ENCODE measurements at places on chromosomes 7 and 10.

- DNase-seq: no peak
Measured at GRCh38 chr10:59805014-59805413, 51.8 kb upstream of the MRLN start.

GRCh38 chr7:23100697-23101096, 4.9 kb upstream of the KLHL7 start:
- DNase-seq: no peak

GRCh38 chr10:121311812-121312443, 286.3 kb downstream of the FGFR2 start:
- no peak for DNase-seq

DNA sequence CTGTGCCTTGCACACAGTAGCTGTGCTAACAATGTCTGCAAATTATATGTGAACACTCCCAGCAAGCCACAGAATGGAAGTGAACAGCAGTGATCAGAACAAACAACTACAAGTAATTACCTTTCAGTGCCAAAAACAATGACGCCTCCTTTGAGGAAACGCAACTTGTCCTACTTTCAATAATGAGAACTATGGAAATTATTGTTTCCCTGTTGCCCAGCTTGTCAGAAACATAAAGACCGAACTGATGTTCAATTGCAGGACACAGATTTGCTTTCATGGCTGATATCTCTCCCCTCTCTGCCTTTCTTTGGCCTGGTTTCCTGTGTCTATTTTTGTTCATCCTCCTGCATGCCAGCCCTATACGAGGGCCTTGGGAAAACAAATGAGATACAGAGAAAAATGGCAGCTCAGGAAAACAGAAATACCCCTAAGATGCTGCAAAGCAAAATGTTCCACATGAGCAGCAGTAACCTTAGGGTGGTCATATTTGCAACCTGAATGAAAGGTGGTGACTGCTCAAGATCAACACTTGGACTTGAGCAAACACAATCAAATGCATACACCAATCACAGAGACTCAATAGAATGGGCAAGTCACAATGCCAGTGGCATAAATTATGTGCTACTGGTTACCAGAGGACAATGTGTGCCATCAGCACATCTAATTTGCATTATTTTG, 26.8 kb downstream of the COBL start:
- no peak for DNase-seq

GRCh38 chr10:124347956-124348355, 70.8 kb downstream of the OAT start:
- DNase-seq: no peak

GRCh38 chr7:28205506-28205905, 24.9 kb upstream of the JAZF1 start:
- no peak for DNase-seq

DNA sequence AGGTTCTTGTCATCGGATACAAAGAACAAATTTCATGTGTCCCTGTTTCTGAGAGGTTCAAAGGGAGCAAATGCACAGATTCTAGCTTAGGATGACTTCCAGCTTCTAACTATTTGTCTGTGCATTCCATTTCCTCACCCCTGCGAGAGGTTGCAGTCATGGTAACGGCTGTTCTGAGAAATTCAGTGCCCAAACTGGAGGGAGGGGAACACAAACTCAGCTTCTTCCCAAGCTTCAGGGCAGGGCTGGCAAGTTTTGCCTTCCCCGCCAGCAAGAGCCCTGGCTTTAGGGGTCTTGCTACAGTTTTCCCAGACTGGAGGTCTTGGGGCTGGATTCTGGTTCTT, 11.1 kb downstream of the FAS start:
- no peak for DNase-seq

- DNase-seq: no peak
Measured at GRCh38 chr7:112897839-112898431, 107.7 kb upstream of the TMEM168 start.

GRCh38 chr7:22822486-22823141, at the start of gene TOMM7:
Gene TOMM7 (minus strand): TSS chr7:22822849. CDS start chr7:22822779, 70 bp downstream.
- peak; percentile 84 for DNase-seq

GRCh38 chr10:99908512-99908911, 101.2 kb downstream of the DNMBP start:
- no peak for DNase-seq

All from activated naive CD8-positive, alpha-beta T cell treated with anti-CD3 and anti-CD28 coated beads, Interleukin-2, amount 10 ng/mL, durations not matched to agents 7 days and 5 days (primary cell).